ENCODE measurements at places on chromosomes 11 and 22.
A peak's percentile ranks its signal among the peaks of the same experiment; 100 is the strongest.

- DNase-seq, result no peak
These were observed 3.6 kb upstream of the INPP5J start for GRCh38 chr22:31119026-31119717.

DNA sequence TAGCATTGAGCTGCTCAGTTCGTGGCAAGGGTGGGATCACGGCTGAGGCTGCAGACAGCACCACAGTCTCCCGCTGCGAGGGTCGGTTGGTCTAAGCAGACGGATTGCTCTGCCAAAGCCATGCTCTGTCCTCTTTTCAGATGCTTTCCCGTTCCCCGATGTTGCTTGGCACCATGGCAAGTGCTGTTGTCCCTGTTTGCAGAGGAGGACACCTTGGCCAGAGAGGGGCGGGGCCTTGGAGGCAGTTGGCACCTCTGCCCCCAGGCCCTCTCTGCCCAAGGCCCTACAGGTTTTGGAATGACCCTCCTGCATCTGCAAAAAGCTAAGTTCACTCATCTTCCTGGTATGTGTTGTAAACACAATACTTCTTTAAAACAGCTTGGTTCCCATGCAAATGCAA, 11.6 kb downstream of the CCDC157 start:
- DNase-seq, result no peak

DNA sequence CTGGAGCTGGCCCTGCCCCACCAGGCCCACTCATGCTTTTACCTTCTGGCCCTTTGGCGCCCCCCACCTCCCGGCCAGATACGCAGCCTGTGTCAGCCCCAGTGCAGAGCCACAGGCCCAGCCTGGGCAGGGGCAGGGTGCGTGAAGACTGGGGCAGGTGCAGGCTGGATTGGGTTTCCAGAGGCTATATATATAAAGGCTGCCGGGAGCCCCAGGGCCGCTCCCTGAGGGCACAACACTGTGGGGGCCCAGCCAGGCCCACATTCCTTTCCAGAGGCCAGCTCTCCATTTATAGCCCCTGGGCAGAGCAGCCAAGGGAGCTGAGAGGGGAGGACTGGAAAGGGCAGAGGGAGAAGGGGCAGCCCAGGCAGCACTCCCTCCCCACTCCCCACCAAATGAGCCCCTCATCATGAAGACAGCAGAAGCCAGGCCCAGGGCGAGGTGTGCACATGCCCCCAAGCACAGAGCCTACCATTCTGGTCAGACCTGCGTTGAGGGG, 5.0 kb upstream of the MYOD1 start:
- no peak for DNase-seq

- no peak for DNase-seq
These were observed 90.3 kb downstream of the TP53I11 start for GRCh38 chr11:44860346-44860745.

DNA sequence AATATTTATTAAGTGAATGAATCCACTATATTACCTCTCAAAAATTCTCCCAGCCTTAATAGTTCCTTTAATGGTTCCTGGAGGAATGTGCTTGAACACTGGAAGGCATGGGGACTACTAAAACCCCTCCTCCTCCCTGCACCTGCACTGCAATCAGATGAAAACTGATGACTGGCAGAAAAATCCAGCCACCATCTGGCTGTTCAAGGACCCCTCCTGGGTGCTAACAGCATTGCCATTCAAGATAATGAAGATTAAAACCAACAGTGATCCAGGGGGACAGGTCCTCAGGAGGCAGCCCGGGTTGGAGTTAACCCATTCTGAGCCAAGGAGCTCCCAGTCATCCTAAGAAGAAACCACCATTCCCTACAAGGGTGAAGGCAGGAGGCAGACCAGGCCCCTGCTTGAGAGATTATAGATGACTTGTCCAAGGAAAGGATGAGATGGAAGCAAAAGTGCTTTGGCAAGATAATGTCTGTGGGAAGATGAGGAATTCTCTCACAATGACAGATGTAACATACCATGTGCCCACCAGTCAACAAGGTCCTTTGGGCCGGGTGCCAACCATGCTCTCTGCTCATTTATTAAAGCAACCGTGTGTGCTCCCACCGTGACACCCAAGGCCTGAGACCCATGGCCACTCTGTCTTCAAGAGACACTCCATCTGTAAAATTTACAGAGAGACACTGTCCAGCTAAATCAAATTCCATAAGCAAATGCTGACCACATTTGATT, 90.6 kb downstream of the LARGE1 start:
- no peak for DNase-seq

GRCh38 chr11:94469416-94469815, 24.2 kb downstream of the MRE11 start:
- DNase-seq, result no peak

GRCh38 chr11:27783701-27784355, 83.6 kb upstream of the BDNF start:
- DNase-seq, result no peak

- DNase-seq, result no peak
These were observed 66.1 kb downstream of the NFAM1 start for GRCh38 chr22:42365942-42366695.

- DNase-seq, result no peak
These were observed 2.8 kb upstream of the PHLDA2 start for GRCh38 chr11:2931771-2932738.

- no peak for DNase-seq
These were observed 1.7 kb downstream of the CYB5R2 start for GRCh38 chr11:7671347-7672215.

- DNase-seq, result no peak
These were observed 14.6 kb downstream of the SLN start for GRCh38 chr11:107697291-107697690.

DNA sequence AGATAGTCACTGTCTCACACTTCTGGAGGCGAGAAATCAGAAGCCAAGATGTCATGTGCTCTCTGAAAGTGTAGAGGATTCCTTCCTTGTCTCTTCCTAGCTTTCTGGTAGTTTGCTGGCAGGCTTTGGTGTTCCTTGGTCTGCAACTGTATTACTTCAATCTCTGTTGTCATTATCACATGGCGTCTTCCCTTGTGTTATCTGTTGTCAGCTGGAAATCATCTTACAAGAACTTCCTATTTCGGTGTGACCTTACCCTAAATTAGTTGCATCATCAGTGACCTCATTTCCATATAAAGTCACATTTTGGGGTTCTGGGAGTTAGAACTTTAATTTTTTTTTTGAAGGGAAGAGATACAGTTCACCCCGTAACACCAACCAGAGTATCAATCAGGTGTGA, 3.3 kb upstream of the LIN7C start:
- DNase-seq, result no peak

GRCh38 chr11:4821021-4821420, at the start of gene OR51F2:
Gene OR51F2 (plus strand): TSS chr11:4821321. CDS start chr11:4821422, 101 bp downstream.
- DNase-seq, result no peak

- no peak for DNase-seq
These were observed 12.8 kb downstream of the MOB2 start for GRCh38 chr11:1473786-1474185.

- peak; percentile 35 for DNase-seq
These were observed 21.7 kb upstream of the ARHGAP8 start for GRCh38 chr22:44730490-44731356.

- DNase-seq, result no peak
These were observed 29.7 kb upstream of the RASD2 start for GRCh38 chr22:35510951-35511350.

GRCh38 chr11:62479631-62480201, 60.9 kb downstream of the SCGB1A1 start:
- DNase-seq, result no peak

DNA sequence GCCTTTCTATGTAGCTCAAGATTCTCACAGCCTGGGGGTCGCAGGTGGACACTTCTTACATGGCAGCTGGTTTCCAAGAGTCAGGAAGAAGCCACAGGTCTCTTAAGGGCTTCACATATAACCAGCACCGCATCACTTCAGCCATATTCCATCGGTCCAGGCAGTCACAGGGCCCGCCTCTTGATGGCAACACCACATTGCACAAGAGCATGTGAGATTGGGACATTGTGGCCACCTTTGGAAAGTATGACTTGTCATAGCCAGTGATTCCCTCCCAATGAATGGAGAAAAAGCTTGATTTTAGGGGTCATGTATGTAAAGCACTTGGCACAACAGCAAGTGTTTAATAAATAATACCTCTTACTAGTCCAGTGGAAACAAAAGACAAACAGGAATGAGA, 98.3 kb downstream of the NCAM1 start:
- DNase-seq, result no peak

Data from erythroblast (primary cell).